ENCODE measurements at places on chromosomes 1 and 21. TPM values are rescaled to one million over a fixed set of nuclear protein-coding genes. Genes with fewer than 3 reads are reported as not detected.

GRCh38 chr1:47491341-47491753 lies 53.5 kb downstream of the FOXD2 start:
- DNase-seq: no peak

DNA sequence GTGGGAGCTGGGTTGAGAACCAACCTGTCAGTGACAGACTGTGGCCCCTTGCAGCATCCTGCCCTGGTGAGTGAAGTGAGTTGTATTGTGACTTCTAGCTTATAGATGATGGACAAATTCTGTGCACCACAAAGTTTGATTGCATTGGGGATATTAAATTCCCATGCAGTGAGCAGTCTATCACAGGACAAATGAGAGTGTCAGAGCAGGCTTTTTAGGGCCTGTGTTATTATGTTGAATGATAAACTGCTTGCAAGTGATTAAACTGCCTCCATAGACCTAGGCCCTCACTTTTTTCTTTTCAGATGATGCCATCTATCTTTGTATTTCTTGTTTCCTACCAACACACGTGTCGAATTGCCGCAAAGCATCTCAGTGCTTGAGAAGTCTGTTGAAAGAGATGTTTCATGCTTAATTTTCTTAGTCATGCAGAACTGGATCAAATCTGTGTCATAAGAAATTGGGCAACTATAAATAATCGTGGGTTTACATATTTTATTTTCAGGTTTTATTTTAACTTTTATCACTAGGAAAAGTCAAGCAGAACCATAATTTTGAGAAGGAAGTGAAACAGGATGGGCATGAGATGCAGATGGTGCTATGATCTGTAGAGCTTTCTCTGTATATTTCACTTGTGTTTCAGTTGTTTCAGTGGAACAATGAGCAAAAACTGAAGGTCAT lies 199.2 kb downstream of the S1PR1 start:
- no peak for DNase-seq

DNA sequence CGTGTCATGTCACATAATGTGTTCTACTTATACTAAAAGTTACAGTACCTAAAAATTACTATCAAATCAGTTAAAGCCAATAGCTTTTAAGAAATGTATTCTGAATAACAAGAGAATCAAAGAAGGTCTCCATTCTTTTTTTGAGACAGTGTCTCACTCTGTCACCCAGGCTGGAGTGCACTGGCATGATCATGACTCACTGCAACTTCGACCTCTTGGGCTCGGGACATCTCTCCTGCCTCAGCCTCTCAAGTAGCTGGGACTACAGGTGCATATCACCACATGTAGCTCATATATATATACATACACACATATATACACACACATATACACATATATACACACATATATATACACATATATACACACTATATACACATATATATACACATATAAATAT lies 20.1 kb downstream of the COP1 start:
- no peak for DNase-seq

- no peak for DNase-seq
Observed at GRCh38 chr21:30900881-30901280, 19.5 kb upstream of the KRTAP11-1 start.

The ZNF683 gene
- total RNA-seq: not detected

The WNT2B gene
- total RNA-seq: 0.46 TPM

The TNFRSF1B gene
- 1.3 TPM for total RNA-seq

The C8B gene
- total RNA-seq: not detected

The TTLL7 gene
- 6.8 TPM for total RNA-seq

The CA6 gene
- not detected for total RNA-seq
